Astrocyte of the spinal cord (primary cell): ENCODE measurements at places on chromosomes 1 and 21.
A peak's percentile ranks its signal among the peaks of the same experiment; 100 is the strongest.

GRCh38 chr21:40179166-40179565 lies 311.9 kb downstream of the PCP4 start:
- DNase-seq, result no peak

DNA sequence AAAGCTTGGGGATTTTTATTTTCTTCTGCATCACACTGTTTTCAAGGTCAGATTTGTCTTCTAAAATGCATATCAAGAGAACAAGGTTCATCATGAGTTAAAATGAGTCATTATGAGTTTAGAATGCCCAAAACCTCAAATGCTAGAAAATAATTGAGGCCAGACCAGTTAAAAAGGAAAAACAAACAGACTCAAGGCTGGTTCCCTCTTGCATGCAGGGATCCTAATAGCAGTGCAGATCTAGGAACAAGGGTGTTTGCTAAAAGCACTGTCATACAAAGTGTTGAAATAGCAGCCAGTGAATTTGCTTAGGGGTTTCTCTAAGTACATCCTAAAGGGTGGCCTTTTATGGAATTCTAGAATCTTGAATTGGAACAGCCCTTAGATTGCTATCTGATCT lies 15.3 kb downstream of the BEND5 start:
- DNase-seq, result peak; percentile 72

DNA sequence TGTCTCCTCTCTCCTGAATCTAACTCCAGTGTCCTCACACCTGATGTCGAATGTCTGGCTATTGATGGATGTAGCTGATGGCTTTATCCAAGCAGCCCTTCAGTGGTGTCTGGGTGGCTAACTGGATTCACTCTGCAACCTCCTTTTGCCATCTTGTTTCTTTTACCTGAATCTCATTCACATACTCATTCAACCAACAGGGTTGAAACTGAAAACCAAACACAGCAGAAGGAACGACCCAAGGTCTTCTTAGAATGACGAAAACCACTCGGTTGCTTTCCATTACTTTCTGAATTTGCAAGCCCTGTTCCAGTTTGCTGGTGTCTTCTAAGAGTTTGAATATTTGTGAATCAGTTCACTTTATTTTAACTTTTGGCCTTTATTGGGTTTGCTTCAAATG lies 424.3 kb upstream of the CXADR start:
- no peak for DNase-seq

- DNase-seq, result no peak
These were observed 565.2 kb downstream of the PTPRU start for GRCh38 chr1:29801561-29801973.

GRCh38 chr1:7375781-7376660 lies 395.1 kb upstream of the VAMP3 start:
- DNase-seq, result no peak

DNA sequence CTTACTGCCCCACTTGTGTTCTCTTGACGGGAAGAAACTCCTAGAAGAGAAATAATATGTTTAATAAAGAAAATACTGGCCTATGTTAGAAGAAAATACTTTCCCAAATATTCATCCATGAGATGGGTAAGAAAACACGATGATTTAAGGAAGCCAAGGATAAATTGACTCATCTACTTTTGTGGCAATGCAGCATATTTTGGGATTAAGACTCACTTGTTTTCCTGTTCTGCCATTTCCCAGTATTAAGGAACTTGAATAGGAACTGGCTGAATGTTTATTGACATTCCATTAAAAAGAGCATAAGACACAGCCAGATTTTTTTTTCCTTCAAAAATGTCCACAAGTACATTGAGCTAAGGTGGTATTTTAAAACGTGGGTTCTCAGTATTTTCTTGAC lies 10.9 kb upstream of the ADAMTS5 start:
- no peak for DNase-seq

- no peak for DNase-seq
These were observed 36.2 kb upstream of the C1QA start for GRCh38 chr1:22600071-22600816.

DNA sequence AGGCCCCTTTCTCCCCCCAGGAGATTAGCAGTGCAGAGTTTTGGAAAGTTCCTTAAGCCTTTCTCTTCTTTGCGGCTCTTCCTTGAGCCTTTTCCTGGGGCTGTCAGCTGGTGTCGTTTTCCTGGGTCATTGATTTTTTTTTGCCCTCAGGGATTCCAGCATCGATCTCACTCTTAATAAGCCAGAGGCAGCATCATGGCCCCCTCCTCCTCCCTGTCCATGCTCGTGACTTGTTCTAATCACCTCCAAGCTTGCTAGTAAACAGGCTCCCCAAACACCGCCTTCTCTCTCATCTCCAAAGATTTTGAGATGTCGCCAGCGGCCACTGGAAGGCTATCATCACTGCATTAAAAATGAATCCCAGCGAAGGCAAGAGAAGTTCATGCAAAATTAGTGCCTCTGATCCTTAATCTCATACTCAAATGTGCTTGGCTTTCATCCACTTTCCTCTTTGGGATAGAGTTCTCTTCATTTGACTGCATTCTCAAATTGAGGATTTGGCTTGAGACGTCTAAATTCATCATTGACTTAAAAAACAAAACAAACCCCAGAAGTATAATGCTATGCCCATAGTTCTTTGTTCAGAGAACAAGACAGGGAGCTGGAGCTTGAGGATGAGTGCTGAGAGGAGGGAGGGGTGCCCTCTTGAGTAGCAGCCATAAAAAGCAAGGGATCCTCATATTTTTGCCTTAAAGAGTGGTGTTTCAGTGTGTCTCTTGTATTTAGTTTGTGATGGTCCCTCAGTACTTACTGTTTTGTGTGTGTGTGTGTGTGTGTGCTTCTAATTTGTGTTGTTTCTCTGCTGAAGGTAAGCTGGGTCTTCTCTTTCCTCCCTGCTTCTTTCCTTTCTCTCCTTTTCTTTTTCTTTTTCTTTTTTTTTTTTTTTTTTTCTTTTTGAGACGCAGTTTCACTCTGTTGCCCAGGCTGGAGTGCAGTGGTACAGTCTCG lies 3.2 kb downstream of the EVA1C start:
- no peak for DNase-seq

GRCh38 chr21:45060675-45061311 lies 13.6 kb upstream of the ADARB1 start:
- no peak for DNase-seq

GRCh38 chr1:97090725-97091124 lies 369.1 kb downstream of the PTBP2 start:
- no peak for DNase-seq
